Daoy (cell line): ENCODE measurements at places on chromosomes 13 and 19. TPM values are rescaled to one million over a fixed set of nuclear protein-coding genes. Genes with fewer than 3 reads are reported as not detected.
A peak's percentile ranks its signal among the peaks of the same experiment; 100 is the strongest.

DNA sequence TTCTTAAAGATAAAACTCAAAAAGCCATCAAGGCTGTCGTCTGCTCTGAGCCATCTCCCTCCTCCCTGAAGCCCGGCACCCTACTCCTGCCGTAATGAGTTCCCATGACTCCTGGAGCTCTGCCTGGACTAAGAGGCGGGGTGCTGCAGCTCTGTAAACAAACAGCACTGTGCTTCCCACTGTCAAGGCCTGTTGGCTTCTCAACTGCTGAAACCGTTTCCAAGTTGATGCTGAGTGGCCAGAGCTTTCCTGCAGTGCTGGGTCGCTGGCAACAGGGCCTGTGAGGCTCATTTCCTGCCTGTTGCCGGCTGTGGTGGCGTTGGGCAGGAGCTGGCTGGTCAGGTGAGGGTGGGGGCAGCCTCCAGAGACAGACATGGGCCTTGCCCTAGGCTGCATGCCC lies 26.7 kb upstream of the ISYNA1 start:
- DNase-seq: peak; percentile 74

- DNase-seq: no peak
These were observed 1466.1 kb downstream of the UQCRFS1 start for GRCh38 chr19:27746691-27747380.

DNA sequence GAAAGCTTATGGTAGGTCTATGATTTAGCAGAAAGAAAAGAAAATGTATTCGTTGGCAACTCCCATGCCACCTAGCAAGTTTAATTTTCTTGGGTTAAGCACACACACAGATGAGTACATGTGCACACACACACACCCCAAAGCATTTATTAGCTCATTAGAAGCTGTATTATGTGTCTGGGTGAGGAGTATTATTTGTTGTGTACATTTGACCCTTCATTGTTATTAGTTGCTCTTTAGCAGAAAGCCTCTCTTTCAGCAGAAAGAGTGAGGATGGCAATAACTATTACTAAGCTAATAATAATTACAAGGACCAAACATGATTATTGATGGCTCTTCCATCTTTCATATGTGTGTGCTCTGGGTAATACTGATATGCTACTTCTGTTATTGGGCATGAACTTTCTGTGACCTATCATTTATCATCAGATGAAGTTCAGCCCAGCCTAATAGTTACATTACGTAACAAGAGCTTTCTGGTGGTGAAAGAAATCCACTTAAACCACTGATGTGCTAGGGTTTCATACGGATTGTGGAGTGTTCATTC lies 177.4 kb upstream of the OBI1 start:
- DNase-seq: no peak

- DNase-seq: no peak
These were observed 2.9 kb downstream of the SBNO2 start for GRCh38 chr19:1170938-1171754.

DNA sequence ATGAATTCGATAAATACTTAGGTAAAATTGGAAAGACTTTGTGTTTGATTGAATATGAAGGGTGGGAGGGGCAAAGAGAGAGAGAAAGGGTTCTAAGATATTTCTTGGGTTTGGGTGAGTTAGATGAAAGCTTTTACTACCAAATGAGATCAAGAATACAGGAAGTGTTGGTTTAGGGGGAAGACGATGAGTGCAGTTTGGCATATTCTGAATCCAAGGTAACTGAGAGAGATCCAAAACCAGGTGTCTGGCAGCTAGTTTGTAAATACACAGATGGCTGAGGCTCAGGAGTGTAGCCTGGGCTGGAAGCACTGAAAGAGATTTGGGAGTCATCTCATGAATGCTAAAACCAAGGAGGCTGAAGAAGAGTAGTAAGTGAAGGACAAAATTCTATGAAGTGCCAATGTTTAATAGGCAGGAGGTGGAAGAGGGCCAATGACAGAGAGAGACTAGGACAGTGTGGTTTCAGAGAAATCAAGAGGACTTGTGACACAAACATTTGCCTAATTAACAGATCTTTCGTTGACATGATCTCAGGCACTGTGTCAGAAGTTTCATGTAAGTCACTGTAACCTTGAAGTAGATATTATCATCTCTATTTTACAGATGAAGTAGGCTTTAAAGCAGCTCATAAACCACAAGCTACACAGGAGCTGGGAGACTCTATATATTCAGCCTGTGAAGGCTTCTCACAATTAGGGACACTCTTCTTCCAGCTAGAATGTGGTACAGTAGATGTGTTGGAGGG lies 70.2 kb upstream of the ZDHHC20 start:
- no peak for DNase-seq

The FGF22 gene
- total RNA-seq: not detected in 2 replicates

The ZNF563 gene
- 0.91 and 0.95 TPM in 2 replicates for total RNA-seq

DNA sequence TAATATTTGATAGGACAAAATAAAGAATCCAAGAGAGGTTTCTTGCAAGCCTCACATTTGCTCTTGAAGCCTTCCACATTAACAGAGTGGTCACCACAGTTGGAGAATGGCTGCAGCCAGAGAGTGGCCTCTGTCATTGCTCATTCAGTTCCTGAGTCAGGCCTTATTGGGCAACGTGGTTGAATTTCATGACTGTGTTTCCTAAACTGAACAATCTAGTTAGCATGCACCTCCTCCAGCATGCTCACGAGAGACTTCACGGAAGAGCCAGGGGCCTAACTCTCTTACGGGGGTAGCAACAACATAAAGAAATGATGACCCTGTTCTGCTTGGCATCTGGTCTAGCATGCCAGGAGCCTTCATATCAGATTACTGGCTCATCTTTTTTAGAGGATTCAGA lies 9.6 kb upstream of the UBL3 start:
- DNase-seq: peak; percentile 23

- no peak for DNase-seq
These were observed 31.9 kb downstream of the PAK4 start for GRCh38 chr19:39157275-39157996.

DNA sequence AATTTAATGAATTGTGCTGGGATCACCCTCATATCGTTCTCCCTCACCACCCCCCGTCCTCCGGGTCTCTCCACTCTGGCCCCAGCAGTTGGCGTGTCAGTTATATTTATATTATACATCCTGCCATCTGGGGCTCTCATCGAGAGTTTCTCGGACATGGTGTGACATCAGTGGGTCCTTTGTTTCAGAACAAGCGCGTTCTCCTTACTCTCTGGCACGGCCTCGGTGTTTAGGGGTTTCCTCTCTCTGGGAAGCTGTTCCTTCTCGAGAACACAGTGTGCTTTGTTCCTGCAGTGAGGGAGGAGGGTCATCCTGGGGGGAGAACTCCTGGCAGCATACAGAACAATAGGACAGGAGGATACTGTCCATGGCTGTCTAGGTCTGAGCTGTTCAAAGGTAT lies 9.8 kb upstream of the MCF2L start:
- DNase-seq: no peak

The KMT2B gene
- total RNA-seq: 6.3 and 18.6 TPM in 2 replicates

- no peak for DNase-seq
These were observed 2.2 kb downstream of the ZNF415 start for GRCh38 chr19:53130506-53130905.

The CPT1C gene
- 5.0 and 8.3 TPM in 2 replicates for total RNA-seq

DNA sequence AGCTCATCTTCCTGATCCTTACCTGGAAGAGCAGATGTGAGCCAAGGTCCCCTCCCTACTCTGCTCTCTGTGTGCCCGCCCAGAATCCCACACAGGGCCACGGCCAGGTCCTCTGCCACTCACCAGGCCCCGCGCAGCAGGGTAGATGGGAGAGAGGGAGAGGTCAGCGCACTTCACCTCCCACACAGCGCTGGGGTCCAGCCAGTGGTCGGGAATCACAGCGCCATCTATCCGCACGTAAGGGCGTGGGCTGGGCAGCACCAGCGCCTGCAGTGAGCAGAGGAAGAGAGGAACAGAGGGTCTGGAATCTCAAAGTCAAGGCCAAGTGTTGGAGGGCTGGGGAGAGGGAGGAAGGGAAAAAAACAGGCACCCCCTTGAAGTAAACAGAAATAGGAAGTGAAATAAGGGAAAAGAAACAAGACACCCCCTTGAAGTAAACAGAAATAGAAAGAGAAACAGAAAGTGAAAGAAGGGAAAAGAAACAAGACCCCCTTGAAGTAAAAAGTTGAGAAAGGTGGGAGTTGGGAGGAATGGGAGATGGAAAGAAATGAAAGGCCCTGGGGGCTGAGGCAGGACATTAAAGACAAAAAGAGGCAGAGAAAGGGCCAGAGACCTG lies 7.0 kb upstream of the PLA2G4C start:
- no peak for DNase-seq

- DNase-seq: no peak
These were observed 506.7 kb upstream of the PCDH9 start for GRCh38 chr13:67736646-67737420.
